ENCODE measurements at places on chromosomes 1 and 21.
A peak's percentile ranks its signal among the peaks of the same experiment; 100 is the strongest.

DNA sequence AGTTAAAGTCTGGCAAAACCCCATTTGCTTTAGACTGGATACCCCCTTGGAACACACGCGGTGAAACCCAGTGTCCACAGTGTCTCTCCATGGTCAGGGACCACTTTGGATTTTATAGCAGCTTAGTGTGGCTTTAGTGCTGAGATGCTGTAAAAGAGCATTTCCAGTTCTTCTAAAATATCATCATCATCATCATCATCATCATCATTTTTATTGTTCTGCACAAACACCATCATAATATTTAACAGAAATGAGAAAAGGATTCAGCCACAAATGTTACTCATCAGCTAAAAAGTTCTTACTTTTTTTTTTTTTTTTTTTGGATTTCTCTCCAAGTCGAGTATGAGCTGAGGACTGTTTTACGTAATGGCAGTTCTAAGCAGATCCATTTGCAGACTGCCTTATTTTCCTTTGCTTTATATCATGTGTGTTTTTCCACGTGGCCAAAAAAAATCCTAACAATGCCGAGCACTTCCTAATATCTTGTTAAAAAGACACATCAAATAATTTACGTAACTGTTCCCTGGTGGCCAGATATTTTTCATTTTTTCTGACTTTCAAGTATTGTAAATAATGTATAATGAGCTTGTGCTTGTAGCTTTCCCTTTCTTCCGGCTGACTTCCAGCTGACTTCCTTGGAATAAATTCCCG, 62.8 kb downstream of the EVA1C start:
- peak; percentile 95 for DNase-seq

GRCh38 chr1:177872308-177872900, 97.5 kb downstream of the SEC16B start:
- DNase-seq = no peak

GRCh38 chr1:241775021-241775420, 73.0 kb upstream of the EXO1 start:
- DNase-seq = no peak

DNA sequence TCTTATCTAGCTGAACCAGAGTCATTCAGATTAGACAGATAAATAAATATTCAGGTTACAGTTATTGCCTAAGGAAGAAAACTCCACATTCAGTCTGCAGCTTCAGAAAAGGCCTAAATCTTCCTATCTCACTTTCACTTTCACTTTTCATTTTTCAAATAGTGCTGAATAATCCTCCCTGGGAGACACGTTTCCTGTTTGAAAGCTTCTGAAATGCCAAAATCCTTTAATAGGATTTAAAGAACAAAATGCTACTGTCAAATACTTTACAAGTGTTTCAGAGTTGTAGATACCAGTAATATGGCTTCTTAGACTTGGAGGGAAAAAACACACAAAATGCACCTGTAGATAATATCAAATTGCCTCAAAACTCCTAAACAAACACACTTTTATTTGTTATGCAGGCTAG, 3.9 kb downstream of the PSMB2 start:
- DNase-seq = no peak

DNA sequence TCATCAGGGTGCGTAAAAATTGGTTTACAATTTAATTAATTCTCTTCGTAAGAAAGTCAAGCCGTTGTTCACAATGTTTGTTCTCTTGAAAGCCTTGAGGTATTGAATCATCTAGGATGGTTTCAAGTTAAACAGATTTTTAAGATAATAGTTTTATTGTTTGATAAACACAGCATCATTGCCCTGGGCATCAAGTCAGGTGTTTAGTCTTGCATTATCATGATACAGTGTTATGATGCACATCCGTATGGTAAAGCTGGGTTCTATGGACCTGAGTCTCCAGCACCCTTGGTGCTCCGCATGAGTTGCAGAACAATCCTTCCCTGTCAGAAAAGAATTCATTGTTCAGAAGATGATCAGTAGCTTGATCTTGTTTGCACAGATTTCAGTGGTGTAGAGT, 359.5 kb downstream of the LMO4 start:
- DNase-seq = no peak

DNA sequence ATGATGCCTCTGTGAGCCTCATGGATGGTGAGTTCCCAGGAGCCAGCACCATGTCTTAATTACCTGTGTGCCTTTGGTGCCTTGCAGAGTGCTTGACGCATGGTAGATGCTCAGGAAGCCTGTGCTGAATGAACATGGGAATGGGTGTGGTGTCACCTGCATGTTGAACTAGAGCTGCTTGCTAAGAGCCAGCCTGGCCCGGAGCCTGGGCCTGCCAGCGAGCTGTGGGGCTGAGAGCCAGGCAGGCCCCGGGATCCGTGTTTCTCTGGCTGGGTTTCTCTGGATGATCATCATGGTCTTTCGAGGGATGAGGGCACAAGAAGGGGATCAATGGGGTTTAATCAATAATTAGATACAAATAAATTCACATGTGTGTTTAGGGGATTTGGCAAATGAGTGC, 6.7 kb upstream of the TEX35 start:
- DNase-seq = no peak

GRCh38 chr1:228402641-228403025, 4.0 kb downstream of the TRIM11 start:
- no peak for DNase-seq

GRCh38 chr1:157439302-157439954, 112.9 kb downstream of the FCRL5 start:
- DNase-seq = no peak

- DNase-seq = no peak
These were observed 44.0 kb upstream of the SYT2 start for GRCh38 chr1:202754293-202754692.

GRCh38 chr1:64754173-64754572, 9.3 kb downstream of the RAVER2 start:
- no peak for DNase-seq

DNA sequence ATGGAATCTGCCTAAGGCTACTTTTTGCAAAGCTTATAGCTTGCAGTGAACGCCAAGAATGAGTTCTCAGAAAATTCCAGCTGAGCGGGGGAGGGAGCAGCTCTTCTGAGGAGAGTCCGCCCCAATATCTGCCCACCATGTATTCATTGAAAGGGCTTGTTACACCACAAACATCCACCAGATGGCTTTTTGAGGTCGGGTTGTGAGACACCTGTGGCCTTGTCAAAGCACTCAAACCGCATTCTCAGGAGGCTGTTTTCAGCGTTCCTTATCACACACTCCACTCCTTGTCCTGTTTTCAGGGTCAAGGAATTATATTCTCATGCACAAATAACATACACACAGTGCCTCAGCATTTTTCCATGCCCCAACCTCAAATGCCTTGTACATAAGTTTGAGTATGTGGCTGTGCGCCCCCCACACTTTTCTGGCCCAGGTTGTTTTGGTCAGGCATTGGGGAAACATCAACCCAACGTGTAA, 3.9 kb upstream of the C4BPB start:
- DNase-seq = no peak
